GM03348 (cell line): ENCODE measurements at places on chromosomes 3 and 15.
A peak's percentile ranks its signal among the peaks of the same experiment; 100 is the strongest.

- no peak for DNase-seq
Measured at GRCh38 chr3:36600404-36600803, 163.9 kb downstream of the DCLK3 start.

DNA sequence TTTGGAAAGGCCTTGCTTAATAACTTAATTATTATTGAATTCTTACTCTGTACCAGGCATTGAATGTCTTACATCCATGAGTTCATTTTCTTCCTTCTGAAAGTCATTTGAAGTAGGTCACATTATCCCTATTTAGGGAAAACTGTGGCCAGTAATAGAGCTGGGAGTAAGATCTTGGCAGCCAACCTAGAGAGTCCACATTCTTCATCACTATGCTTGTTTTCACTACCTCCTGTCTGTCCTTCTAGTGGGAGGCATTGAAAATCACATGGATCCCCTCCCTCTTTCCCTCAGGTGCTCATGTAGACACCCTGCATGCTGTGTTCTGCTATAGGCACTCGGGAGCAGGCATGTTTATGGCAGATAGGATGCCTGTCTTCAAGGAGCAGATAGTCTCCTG lies 154.9 kb downstream of the EBLN2 start:
- DNase-seq: peak; percentile 22

DNA sequence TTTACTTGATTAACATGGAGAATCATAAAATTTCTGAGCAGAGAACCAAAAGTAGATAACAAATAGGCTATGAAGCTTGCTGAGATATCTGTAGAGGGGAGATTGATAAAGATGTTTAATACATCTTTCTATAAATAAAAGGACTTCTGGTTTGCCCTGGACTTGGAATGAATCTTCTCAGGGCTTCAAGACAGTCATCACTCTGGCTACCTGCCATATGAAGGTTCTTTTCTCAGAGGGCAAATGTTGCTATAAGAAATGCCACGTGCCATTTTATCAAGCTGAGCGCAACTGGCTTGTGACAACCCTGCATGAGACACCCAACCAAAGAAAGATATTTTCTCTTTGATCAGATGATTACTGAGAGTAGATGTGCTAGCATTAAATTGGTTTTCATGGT lies 192.5 kb downstream of the WNT5A start:
- no peak for DNase-seq

DNA sequence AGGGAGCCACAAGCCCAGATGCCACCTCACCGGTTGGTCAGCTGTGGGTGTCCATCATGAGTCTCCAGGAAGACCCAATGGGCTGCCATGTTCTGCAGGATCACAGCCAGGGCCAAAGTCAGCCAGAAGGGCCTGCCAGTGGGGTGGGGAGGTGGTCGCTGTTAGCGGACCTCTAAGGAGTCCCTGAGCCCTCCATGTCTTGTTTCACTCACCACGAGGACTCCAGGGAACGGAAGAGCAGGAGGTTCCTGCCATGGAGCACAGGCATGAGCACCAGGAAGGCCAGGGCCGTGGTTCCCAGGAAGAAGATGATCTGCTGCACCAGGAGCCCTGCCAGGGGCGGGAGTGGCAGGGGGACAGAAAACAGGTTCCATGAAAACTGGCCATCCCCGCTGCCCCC lies 8.6 kb downstream of the ISLR start:
- no peak for DNase-seq

GRCh38 chr15:37586976-37587375 lies 347.5 kb upstream of the TMCO5A start:
- peak; percentile 47 for DNase-seq

- peak; percentile 51 for DNase-seq
Measured at GRCh38 chr3:39096775-39097174, 10.7 kb downstream of the GORASP1 start.

DNA sequence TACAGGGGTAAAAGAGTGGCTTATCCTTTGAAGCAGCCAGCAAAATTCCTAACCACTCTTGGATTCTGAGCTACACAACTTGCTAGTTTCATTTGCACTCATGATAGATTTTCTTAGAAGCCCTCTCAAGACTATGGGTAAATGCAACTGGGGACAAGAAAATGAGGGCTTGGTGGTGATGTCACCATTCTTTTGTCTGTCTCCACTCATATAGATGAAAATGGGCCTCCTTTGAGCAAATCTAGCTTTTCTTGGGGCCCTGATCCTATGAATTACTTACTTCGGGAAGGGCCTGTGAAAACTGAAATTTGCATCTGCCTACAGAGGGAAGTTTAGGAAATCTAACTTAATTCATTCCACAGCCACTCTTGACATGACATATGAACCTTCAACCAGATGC lies 486.3 kb downstream of the MAGI1 start:
- DNase-seq: no peak

GRCh38 chr3:112424394-112424793 lies 74.9 kb downstream of the BTLA start:
- DNase-seq: no peak

GRCh38 chr15:71679223-71679792 lies 131.0 kb upstream of the NR2E3 start:
- DNase-seq: no peak

GRCh38 chr3:77667901-77668300 lies 628.0 kb downstream of the ROBO2 start:
- DNase-seq: no peak

DNA sequence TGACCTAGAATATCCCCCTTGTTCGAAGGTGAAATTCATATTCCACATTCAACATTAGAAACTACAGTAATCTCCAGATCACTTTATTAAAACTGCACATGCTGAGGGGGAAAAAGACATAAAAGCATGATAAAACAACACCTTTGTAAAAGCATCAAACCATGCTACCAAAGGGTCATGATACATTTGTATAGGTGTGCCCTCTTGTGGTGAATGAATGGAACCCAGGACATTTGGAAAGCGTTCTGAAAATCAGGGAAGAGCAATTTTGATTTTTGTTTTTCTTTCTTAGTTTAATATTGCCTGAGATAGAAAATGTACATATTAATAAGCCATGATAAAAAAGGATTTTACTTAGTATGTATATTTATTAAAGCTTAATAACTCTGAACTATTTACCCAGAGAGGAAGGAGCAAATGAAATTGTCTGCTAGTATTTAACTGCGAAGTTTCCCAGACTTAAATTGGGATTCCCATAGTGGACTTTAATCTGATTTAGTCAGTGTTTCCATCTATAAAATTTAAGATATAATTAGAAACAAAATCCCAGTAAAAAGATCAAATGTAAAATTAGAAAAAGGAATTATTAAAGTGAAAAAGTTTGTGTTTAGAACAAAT lies 105.8 kb upstream of the ARL6 start:
- DNase-seq: peak; percentile 16

GRCh38 chr15:46556559-46557379 lies 921.9 kb downstream of the SQOR start:
- DNase-seq: no peak

GRCh38 chr3:147418808-147419701 lies 9.9 kb downstream of the ZIC1 start:
- peak; percentile 83 for DNase-seq

DNA sequence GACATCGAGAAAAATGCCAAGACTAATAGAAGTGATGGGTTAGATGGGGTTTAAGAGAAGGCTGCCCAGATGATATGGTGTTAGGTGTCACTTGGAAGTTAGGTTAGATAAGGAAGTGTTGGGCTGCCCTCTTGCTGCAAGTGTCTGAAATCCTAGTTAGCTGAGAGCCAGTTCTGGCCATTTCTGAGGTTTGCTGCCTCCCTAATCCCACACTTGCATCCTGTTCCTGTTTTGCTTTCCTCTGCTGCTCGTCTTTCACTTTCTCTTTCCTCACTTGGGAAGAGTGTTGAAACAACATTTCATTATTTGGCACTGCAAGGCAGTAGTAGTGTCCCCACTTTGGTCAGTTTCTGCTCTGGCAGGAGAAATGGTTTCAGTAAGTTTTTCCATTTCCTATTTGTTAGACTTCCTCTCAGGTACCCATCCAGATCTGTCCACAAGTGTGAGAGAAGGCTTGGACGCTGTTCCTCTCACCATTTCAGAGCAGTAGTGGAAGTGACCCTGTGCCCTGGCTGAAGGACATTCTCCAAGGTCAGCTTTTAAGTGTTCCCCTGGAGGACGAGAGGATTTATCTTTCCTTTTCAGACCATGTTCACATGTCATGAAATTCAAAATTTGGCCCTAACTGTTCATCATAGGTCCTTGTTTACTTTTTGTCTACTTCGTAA lies 93.3 kb downstream of the ADAMTSL3 start:
- DNase-seq: peak; percentile 45

DNA sequence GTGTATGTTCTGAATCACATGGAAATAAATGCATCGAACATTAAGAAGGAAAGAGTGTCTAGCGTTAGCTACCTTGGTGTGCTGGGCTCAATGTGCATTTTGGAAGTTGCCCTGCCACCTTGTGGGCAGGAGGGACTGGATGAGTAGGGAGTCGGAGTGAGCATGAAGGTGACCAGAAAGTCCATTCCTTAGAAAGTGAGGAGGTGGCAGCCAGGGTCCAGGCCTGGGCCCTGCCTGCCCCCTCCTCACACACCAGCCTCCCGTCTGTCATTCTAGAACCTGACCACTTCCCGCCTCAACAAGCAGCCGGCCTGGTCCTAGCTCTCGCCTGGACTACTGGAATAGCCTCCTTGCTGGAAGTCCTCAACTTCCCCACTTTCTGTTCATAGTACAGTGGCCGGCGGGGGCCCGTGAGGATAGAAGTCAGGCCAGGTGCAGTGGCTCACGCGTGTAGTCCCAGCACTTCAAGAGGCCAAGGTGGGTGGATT lies 10.2 kb upstream of the GATA2 start:
- DNase-seq: no peak
